NB4 (cell line): ENCODE measurements at places on chromosomes 3 and 15.

- no peak for DNase-seq
Measured at GRCh38 chr3:113684271-113684819, 12.1 kb downstream of the USF3 start.

DNA sequence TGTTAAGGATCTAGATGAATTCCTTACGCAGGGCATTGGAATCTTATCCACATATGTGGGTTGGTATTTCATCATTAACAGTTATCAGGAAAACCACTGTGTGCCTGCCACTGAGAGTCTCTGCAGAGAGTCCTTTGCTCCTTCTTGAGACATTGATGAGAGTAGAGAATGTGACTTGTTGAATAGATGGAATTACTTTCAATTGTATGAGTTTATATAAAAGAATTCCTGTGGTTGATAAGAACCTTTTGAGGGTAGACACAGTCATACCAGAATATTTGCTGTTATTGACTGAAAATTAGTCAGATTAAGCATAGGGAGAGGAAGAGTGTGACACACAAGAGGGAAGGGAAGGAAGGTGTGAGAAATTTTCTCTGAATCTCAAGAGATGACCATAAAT lies 30.8 kb downstream of the ARHGEF26 start:
- no peak for DNase-seq

- DNase-seq: no peak
Measured at GRCh38 chr15:62883938-62884479, 158.5 kb upstream of the TPM1 start.

DNA sequence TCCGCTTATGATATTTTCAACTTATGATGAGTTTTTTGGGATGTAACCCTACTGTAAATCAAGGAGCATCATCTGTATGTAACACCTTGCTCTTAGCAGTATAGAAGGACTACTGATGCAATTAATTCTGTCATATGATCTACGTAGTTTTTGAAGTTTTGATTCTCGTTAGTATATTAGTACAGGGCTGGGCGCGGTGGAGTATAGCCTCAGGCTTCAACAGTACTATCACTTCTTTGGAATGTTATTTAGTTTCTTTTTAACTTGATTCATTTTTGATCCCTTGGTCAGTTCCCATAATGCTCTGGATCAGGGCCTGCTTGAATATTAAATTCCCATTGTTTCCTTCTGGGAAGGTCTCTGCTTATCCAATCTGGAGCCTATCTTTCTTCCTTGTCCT lies 23.9 kb upstream of the AP4E1 start:
- no peak for DNase-seq

GRCh38 chr15:54517366-54517765 lies 539.1 kb downstream of the UNC13C start:
- DNase-seq: no peak

DNA sequence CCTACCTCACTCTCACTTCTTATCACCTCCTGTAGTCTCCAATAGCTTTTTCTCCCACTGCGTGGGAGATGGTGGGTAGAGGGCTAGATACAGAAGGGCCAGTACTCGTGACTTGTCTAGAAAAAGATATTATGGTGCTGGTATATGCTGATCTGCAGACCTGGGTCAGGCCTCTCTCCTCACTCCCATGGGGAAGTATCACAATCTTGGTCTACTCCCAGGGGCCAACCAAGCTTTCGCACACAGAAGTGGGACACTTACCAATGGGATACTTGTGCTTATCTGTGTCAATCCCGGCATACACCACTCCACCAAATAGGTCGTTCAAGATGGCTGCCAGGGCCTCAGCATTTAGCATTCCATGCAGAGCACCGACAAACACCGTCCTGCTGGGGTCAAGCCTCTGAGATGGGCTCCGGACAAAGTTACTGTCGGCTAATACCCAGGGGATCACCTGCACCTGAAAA lies 9.0 kb upstream of the RPS17 start:
- DNase-seq: no peak

GRCh38 chr3:65963787-65964677 lies 74.7 kb downstream of the MAGI1 start:
- peak; percentile 7 for DNase-seq
